ENCODE measurements at places on chromosomes 4 and X.

GRCh38 chrX:144683247-144683646 lies 564.1 kb upstream of the SPANXN1 start:
- no peak for DNase-seq

DNA sequence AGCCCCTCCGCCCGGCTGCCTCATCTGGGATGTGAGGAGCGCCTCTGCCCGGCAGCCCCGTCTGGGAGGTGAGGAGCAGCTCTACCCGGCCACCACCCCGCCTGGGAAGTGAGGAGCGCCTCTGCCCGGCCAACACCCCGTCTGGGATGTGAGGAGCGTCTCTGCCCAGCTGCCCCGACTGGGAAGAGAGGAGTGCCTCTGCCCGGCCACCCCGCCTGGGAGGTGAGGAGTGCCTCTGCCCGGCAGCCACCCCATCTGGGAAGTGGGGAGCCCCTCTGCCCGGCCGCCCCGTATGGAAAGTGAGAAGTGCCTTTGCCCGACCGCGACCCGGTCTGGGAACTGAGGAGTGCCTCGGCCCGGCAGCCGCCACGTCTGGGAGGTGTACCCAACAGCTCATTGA lies 74.3 kb upstream of the TNIP3 start:
- no peak for DNase-seq

DNA sequence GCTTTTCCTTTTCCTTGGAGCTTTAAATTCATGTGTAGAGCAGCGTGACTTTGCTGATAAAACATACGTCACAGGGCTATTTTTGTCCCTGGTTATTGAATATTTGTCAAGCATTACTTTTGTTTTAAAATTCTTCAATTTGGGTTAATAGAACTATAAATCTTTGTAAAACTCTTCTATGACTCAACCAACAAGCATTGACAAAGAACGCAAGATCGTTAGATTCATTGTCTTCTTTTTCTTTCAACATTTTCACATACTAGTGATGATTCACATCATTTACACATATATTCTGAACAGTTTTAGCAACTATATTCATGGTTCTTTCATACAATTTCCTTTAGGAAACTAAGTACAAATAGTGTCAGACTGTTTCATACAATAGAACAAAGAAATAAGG lies 72.0 kb upstream of the GPM6A start:
- DNase-seq, result no peak

- no peak for DNase-seq
These were observed 54.5 kb downstream of the CD99L2 start for GRCh38 chrX:150844016-150844415.

Measured in stimulated activated CD4-positive, alpha-beta T cell treated with anti-CD3 and anti-CD28 coated beads, TNF-alpha, amount 100 ng/mL, for 48 hours (primary cell).